Daoy (cell line): ENCODE measurements at places on chromosomes 3 and 15. TPM values are rescaled to one million over a fixed set of nuclear protein-coding genes. Genes with fewer than 3 reads are reported as not detected.

DNA sequence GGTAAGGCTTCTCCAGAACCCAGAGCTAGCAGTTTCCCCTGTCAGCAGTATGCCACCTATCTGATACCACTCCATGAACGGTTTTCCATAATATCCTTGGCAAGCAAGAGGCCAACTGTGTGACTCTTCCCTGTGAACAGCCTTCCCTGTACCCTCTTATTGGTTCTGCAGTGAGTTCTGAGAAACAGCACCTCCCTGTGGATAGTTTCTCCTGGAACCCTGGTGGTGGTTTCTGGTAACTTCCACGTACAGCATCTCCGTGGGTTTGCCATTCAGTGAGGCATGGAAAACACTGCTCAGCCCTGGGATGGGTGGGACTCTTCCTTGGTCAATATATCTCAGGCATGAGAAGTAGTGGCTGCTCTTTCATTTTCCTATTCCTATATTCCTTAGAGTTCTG lies 19.4 kb upstream of the SERPINI2 start:
- DNase-seq = no peak

GRCh38 chr15:67836955-67837354 lies 2.9 kb downstream of the RNU6-1 start:
- DNase-seq = no peak

DNA sequence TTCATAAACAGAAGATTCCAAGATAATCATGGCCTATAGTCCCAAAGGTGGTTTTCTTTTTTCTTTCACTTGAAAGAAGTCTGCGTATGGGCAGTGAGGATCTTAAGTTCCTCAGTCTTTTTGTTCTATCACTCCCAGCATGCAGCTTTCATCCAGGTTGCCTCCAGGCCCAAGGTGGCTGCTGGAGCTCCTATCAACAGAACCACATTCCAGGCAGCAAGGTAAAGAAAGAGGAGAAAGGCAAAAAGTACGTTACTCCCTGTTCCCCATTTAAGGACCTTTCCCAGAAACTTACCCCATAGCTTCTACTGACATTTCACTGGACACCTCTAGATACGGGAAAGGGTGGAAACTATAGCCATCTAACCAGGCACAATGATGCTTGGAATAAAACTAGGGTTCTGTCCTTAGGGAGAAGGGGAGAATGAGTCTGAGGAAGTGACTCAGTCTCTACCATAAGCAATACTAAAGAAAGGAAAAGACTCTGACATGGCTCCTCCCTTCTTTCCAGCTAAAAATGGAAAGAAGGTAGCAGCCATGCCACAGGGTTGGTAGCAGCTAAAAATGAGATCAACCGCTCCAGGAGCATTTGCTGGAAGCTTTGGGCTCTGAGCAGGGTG lies 313.9 kb upstream of the NR2E3 start:
- DNase-seq = peak; percentile 25

GRCh38 chr3:45984331-45985312 lies 11.0 kb downstream of the FYCO1 start:
- no peak for DNase-seq

DNA sequence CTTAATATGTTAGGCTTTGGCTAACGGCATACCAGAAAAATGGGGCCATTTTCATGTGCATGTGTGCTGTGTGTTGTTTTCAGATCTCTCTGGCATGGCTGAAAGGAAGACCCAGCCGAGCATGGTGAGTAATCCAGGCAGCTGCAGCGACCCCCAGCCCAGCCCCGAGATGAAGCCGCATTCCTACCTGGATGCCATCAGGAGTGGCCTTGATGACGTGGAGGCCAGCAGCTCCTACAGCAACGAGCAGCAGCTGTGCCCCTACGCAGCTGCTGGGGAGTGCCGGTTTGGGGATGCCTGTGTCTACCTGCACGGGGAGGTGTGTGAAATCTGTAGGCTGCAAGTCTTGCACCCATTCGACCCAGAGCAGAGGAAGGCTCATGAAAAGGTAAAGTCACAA lies 15.1 kb downstream of the MKRN2 start:
- DNase-seq = no peak

DNA sequence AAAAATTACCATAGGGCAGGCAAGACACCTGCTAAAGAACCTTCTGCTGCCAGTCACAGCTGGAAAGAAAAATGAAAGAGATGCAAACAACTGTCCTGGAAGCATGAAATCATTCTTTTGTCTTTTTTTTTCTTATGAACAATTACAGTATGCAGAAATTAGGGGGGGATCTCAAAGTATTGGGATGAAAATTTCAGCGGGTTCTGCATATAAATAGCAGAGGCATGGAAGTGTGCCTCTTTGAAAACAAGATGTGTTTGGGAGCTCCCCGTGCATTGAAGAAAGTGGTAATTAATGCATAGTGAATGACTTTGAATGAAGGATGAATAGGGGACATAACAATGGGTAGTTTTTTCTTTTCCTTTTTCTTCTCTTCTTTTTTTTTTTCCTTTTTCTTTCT lies 431.2 kb downstream of the SOX2 start:
- DNase-seq = no peak

Gene KATNBL1
- 47.8 and 54.4 TPM in 2 replicates for total RNA-seq

DNA sequence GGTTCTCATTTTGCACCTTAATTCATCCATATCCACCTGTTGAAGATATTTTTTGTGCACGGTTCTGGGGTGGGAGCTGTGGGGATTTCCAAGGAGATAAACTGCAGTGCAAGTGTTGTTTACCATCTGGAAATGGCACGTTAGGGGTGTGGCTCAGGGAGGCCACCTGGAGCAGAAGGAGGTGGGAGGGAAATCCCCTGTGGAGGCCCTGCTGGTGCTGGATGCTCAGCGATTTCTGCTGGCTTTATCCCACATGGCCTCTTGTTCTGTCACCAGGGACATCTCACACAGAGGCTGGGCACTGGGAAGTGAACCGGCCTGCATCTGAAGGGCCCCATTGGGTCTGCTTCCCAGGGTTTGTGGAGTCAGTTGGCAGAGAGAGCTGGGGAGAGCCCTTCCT lies 24.3 kb downstream of the TRPM1 start:
- no peak for DNase-seq

Gene GLDN
- 1.0 TPM in 1 of 2 replicates, not detected in the other for total RNA-seq

- no peak for DNase-seq
These were observed 420.2 kb downstream of the FOXP1 start for GRCh38 chr3:71163198-71163918.

- DNase-seq = no peak
These were observed 70.6 kb upstream of the RAD18 start for GRCh38 chr3:9033867-9034266.

DNA sequence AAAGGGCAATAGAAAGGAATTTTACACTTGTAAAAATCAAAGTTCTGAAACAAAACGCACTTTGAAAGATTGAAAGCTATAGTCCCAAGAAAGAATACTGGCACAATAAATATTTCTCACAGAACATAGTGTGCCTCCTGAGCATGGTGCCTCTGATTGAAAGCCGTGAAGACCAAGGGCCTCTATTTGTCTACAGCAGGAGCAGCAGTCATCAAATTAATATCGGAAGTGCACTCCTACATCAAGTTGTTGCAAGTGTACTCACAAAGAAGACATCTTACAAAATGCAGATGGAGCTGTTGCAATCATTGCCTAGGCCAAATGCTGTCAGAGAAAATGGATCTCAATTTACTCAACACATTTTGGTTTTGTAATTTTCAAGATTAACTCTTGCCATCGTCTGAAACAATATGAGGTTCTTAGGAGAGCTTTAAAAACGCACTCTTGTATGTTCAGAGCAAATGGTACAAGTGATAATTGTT lies 9.2 kb upstream of the WDR49 start:
- no peak for DNase-seq
